ENCODE measurements at places on chromosomes 3 and 15.

DNA sequence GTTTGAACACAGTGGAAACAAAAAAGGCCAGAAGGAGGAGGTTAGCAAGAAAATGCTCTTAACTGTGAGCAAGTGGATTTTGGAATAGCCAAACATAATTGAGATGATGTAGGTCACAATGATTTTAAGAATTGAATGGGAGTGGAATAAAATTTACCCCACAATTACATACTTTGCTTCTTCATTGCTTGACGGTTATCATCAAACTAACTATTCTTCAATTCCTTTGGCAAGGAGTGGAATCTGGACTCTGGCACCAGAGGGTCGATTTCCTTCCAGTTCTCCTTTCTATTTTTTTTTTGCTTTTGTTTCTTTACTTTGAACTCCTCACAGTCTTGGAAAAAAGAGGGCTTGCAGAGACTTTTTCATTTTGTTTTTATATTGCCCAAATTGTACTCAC, 634.5 kb upstream of the TGFBR2 start:
- no peak for DNase-seq

DNA sequence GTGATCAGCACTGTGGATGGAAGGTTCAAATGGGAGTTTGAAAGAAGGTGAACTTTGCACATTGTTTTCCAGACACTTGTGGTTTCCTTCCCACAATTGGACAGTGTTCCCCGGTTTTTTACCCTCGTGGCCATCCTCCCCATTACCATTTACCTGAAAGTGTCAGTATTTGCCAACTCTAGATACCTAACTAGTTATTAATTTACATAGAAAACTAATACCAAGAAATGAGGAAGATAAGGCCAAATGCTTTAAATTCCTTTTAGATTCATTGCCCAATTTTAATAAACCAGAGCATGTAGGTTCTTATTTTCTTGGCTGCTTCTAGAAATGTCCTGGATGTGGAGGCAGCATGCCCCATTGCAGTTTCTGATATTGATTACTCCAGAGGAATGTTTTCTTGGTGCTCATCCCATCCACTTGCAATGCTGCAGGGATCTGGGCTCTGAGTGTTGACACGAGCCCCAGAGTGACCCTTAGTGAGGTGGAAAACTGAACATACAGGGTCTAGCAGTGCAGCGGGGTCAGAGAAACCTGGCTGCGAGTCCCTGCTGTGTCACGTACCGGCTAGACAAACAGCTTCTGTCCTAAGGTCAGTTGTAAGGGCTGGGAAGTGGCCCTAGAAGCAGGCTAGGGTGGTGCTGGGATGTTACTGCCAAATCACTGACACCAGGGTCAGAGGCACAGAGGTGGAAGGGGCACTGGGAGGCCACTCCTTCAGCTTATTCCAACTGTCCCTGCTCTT, 23.5 kb downstream of the LSM3 start:
- no peak for DNase-seq

- DNase-seq = no peak
Observed at GRCh38 chr3:83189634-83190033, 1428.2 kb upstream of the GBE1 start.

DNA sequence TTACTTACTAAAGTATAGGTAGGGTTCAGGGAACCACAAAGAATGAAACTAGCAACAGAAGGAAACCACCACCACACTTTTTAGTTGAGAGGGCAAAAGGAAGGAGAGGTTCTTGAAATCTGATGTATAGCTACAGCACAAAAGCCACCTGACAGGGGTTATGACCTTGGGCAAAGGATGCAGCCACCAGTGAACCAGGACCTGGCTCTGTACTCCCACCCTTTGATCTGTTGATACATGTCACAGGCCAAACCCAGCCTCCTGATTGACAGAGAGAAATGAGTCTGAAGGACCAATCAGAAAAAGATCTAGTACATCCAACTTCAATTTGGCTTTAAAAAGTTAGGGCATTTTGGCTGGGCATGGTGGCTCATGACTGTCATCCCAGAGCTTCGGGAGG, 20.0 kb upstream of the BLM start:
- no peak for DNase-seq

- DNase-seq = no peak
Observed at GRCh38 chr15:65939901-65940617, 70.8 kb downstream of the RAB11A start.

DNA sequence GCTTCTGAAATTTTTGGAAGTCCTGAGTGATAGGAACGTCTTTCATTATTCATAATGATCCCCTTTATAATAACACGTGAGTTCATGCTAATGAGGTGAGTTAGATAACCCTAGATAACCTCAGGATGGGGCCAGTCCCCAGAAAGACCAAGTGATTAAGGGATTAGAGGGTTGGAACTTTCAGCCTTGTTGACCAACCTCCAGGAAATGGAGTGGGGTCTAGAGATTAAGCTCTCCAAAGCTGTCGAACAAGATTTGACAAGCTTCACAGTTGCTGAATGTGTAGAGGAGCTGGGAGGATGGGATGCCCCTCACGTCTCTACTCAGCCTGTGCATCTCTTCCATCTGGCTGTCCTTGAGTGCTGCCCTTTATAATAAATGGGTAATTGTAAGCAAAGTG, 107.1 kb downstream of the ZMAT3 start:
- DNase-seq = no peak

GRCh38 chr15:49495993-49496753, 73.1 kb downstream of the FGF7 start:
- no peak for DNase-seq

- no peak for DNase-seq
Observed at GRCh38 chr15:48397841-48398240, 66.6 kb downstream of the DUT start.

DNA sequence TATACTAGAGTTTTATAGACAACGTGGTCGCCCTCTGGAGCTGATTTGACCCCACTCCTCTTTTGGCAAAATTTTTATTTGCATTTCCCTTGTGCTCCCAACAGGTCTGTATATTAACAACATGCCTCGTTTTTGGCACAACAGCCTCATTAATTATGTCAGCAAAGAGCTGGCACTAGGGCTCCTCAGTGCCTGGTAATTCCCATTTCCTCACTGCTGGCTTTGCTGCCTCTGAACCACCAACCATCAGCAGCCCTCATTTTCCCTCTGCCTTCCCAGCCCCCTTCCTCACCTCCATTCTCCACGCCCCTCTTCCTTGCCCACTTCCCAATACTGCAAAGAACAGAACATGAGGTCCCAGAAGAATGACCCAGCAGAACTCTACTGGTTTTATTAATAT, 204.8 kb downstream of the ABHD5 start:
- no peak for DNase-seq

DNA sequence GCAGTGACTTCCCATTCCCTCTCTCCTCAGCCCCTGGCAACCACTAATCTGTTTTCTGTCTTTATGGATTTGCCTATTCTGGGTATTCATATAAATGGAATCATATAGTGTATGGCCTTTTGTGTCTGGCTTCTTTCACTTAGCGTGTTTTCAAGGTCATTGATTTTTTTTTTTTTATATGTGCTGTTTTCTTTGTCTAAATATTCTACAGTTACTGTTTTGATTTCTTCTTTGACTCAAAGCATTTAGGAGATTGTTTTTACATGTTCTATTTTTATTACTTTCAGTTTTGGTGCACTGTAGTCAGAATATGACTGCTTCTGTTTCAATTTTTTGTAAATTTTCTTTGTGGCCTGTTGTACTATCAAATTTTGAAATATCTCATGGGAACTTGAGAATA, 71.9 kb upstream of the RNU6-1 start:
- no peak for DNase-seq

DNA sequence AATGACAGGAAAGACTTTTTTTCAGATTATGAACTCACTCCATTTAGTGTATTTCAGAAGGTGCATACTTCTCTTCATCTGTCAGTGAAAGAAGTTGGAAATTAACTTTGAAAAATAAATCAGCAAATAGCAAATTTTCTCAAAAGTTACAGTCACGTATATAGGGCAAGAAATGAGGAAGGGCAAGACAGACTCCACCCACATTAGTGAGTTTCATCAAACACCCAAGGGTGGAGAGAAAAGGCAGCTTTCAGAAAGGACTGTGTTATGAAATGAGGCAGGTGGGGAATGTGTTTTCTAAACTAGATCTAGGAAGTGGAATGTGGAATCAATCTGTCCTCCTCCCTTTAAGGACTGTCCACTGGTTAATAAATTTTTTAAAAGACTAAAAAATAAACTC, 2.9 kb downstream of the SLC22A13 start:
- no peak for DNase-seq

DNA sequence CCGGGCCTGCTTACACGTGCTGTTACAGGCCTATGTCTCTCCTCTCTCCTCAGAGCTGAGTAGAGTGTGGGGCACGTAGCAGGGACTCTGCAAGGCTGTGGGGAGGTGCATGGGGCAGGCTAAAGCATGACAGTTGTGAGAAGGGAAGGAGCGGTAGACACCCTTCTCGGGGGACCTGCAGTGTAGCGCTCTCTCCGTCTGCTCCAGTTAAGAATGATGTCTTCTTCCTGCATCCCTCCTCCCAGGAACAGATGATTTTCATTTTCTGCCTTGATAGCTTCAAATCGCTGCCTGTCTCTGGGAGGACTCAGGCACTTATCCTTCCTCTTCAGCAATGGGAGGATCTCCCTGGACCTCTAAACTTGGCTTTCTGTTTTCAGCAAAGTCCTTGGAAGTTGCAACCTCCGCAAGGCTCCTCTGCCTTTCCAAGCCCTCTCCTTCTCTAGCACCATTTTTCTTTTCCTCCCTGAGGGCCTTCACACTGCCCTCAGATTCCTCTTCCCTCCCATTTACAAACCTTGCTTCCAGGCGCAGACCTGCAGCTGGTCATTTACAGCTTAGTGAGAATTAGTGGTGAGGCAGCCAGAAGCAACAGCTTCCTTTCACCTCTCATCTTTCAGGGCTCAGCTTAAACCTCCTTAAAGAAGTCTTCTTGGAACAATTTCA, 23.4 kb upstream of the TLE3 start:
- no peak for DNase-seq

GRCh38 chr3:128269796-128270195, 116.5 kb downstream of the EEFSEC start:
- DNase-seq = no peak

DNA sequence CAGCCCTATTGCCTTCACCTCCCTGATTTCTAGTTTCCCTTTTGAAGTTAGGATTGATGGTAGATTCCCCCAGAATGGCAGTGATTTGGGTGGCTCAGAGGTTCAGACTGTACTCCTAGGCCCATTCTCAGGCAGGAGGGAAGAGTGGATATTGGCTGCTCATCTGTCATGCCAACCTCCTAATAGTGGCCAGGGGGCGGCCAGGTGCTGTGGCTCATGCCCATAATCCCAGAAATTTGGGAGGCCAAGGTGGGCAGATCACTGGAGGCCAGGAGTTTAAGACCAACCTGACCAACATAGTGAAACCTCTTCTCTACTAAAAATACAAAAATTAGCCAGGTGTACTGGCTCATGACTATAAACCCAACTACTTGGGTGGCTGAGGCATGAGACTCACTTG, 11.3 kb downstream of the RRP9 start:
- DNase-seq = no peak

GRCh38 chr3:33940736-33941135, 142.3 kb downstream of the PDCD6IP start:
- DNase-seq = no peak

- no peak for DNase-seq
Observed at GRCh38 chr3:177781686-177782161, 584.4 kb upstream of the TBL1XR1 start.

GRCh38 chr15:67674983-67675382, 132.5 kb downstream of the MAP2K5 start:
- DNase-seq = no peak

- DNase-seq = no peak
Observed at GRCh38 chr15:96222981-96223380, 107.5 kb upstream of the NR2F2 start.

GRCh38 chr3:50195501-50196252, 4.3 kb downstream of the GNAT1 start:
- DNase-seq = no peak

DNA sequence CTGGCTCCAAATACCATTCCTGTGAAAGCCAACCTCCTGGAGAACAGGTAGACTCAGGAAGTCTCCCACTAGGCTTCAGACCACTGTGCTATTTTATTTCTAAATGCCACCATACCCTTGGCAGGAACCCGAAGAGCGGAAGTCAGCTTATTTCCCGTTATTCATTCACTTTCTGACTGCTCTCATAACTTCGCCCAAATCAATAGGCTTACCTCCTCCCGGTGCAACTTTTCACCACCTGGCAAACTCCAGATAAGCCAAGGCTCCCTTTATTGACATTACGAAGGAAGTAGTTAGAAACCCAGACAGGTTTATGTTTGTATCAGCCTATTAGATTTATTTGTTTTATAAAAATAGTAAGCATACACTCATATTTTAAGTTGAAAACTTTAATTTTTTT, 3.3 kb upstream of the CCDC54 start:
- DNase-seq = no peak

- DNase-seq = no peak
Observed at GRCh38 chr3:143332026-143332425, 212.5 kb downstream of the CHST2 start.

GRCh38 chr15:92846741-92847140, 53.4 kb upstream of the CHD2 start:
- DNase-seq = no peak

DNA sequence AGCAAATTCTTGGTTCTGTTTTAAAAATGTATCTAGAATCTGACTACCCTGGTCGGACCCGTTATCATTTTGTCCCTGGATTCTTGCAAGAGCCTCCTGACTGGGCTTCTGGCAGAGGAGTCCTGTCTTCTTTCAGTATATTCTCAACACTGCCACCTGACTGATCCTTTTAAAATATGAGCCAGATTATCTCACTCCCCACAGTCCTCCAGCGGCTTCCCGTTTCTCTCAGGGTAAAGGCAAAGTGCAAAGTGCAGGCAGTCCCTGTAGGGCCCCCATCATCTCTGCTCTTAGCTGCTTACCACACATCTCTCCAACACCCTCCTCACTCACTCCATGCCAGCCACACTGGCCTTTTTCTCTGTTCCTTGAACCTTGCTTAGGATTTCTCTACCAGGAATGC, 28.4 kb downstream of the CRTC3 start:
- no peak for DNase-seq

DNA sequence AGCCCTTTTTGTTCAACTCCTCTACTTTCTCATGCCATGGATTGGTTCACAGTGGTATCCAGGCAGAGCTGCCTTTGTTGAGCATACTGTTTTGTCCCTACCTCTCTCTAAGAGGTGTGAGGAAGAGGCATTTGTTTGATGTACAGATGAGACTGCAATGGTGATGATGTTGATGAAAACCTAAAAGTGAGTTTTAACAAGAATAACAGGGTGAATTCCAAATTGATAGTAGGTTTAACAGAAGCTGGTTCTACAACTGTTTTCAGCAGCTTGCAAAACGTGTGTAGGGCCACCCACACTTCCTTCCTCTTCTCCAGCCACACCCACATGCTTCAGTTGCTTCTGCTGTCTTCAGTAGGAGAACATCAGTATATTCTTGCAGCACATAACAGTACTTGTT, 10.2 kb downstream of the SNRK start:
- peak; percentile 34 for DNase-seq

- no peak for DNase-seq
Observed at GRCh38 chr3:32817558-32818228, at the start of gene TRIM71. Gene TRIM71, plus strand, starts transcription at chr3:32817997. Its CDS starts 84 bp downstream, at chr3:32818081.

- no peak for DNase-seq
Observed at GRCh38 chr3:170387950-170388349, 30.4 kb downstream of the SKIL start.

- DNase-seq = no peak
Observed at GRCh38 chr3:156847752-156848448, 21.7 kb downstream of the LEKR1 start.

GRCh38 chr3:9098716-9099675, 135.7 kb upstream of the RAD18 start:
- no peak for DNase-seq
